ENCODE measurements at places on chromosomes 13 and 19. TPM values are rescaled to one million over a fixed set of nuclear protein-coding genes. Genes with fewer than 3 reads are reported as not detected.

Gene DIAPH3
- 5.0 TPM for total RNA-seq

Gene PDE4C
- total RNA-seq: 4.3 TPM

Gene APOE
- 14.6 TPM for total RNA-seq

Gene DKKL1
- total RNA-seq: not detected

Gene PSPN
- 3.8 TPM for total RNA-seq

Gene FGF21
- not detected for total RNA-seq

Gene NAPSA
- 0.55 TPM for total RNA-seq

Gene C3
- total RNA-seq: 49.0 TPM

Gene PRR20C
- not detected for total RNA-seq

Gene DACT3
- 1.1 TPM for total RNA-seq

Gene KLK3
- 11.7 TPM for total RNA-seq

Gene LGI4
- total RNA-seq: 9.7 TPM

Gene CRLF1
- 2.4 TPM for total RNA-seq

Gene SH3GL1
- total RNA-seq: 44.4 TPM

Gene GRK1
- total RNA-seq: 0.09 TPM

Gene LAIR1
- 13.2 TPM for total RNA-seq

Gene IL12RB1
- total RNA-seq: 0.98 TPM

Gene ZNF284
- total RNA-seq: 2.1 TPM

Gene FSTL3
- 8.7 TPM for total RNA-seq

Gene CUL4A
- total RNA-seq: 63.0 TPM

Gene ACER1
- total RNA-seq: not detected

Gene ELAVL3
- total RNA-seq: 0.15 TPM

Gene RXFP2
- total RNA-seq: not detected

Gene ADAT3
- total RNA-seq: 19.1 TPM

Gene ZNF418
- total RNA-seq: 2.1 TPM

Gene KLK12
- total RNA-seq: 0.73 TPM

Gene RPS16
- total RNA-seq: 1,556 TPM

Gene KIR2DL1
- not detected for total RNA-seq

Gene BEST2
- 207 TPM for total RNA-seq

Gene IGSF23
- not detected for total RNA-seq

Gene CNN2
- total RNA-seq: 76.6 TPM

Gene CEACAM7
- 2,156 TPM for total RNA-seq

Gene KIR3DL1
- total RNA-seq: not detected

Gene ADAMTS10
- total RNA-seq: 4.2 TPM

Gene ZSCAN4
- not detected for total RNA-seq

Gene HRC
- 1.2 TPM for total RNA-seq

Gene METTL21C
- total RNA-seq: not detected

Gene SETDB2
- total RNA-seq: 10.6 TPM

Gene HOMER3
- total RNA-seq: 3.9 TPM

Gene KLF12
- 7.9 TPM for total RNA-seq

Gene GADD45B
- total RNA-seq: 44.4 TPM

Gene CERS1
- 0.12 TPM for total RNA-seq

Gene CDX2
- total RNA-seq: 266 TPM

Gene SLC25A42
- 8.2 TPM for total RNA-seq

Gene CBY2
- not detected for total RNA-seq

Measured in left colon (tissue), 2 donors.